H54 (cell line): ENCODE measurements at places on chromosomes 5 and 9.
A peak's percentile ranks its signal among the peaks of the same experiment; 100 is the strongest.

DNA sequence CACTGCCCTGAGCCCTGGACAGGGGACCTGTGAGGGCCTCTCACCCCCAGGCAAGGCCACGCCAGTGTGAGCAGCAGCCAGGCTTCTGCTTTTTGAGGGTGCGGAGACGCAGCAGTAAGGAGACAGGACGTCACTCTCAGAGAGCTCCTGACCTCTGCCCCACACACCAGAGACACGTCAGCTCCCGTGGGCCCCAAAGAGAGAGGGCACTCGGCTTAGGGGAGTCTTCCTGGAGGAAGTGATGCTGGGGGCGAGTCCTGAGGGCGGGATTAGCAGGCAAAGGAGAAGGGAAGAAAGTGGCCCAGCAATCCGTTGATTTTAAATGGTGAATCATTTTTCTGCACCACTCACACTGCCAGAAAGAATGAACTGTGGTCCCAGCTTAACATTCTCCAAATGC lies 24.0 kb upstream of the SLC9A3 start:
- DNase-seq, result peak; percentile 75

- DNase-seq, result no peak
Measured at GRCh38 chr9:117521293-117521692, 106.4 kb upstream of the ASTN2 start.

GRCh38 chr9:123867034-123867433 lies 62.9 kb downstream of the DENND1A start:
- no peak for DNase-seq

DNA sequence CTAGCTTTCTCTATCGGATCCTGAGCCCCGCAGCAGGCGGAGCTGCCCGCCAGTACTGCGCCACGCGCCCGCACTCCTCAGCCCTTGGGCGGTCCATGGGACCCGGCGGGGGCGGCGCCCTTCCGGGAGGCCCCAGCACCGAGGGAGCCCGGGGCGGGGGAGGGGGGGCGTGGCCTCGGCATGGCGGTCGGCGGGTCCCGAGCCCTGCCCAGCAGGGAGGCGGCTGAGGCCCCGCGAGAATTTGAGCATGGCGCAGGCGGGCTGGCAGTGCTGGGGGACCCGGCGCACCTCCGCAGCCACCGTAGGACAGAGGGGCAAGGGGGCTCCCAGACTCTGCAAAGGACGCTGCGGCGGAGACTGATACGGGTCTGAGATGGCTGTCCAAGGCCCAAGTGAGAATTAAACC lies 6.8 kb downstream of the ZDHHC11B start:
- no peak for DNase-seq

- no peak for DNase-seq
Measured at GRCh38 chr5:143360755-143361154, 42.7 kb downstream of the NR3C1 start.

GRCh38 chr5:137565450-137565849 lies 66.3 kb upstream of the SPOCK1 start:
- no peak for DNase-seq

GRCh38 chr5:62649476-62650113 lies 71.0 kb downstream of the LRRC70 start:
- no peak for DNase-seq

DNA sequence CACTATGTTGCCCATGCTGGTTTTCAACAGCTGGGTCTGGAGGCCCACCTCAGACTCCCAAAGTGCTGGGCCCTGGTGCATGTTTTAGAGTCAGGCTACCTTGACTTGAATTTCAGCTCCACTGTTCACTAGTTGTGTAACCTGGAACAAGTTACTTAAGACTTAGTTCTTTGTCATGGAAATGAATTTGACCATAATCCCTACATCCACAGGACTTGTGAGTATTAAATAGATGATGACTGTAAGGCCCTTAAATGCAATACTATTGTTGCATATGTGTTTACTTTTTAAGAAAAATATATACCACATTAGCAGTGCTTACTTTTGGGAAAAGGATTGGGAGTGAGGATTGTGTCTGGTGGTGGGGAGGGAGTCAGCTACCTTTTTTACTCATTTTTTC lies 16.4 kb downstream of the PAIP2 start:
- no peak for DNase-seq
